ENCODE measurements at places on chromosomes 11 and 22.

DNA sequence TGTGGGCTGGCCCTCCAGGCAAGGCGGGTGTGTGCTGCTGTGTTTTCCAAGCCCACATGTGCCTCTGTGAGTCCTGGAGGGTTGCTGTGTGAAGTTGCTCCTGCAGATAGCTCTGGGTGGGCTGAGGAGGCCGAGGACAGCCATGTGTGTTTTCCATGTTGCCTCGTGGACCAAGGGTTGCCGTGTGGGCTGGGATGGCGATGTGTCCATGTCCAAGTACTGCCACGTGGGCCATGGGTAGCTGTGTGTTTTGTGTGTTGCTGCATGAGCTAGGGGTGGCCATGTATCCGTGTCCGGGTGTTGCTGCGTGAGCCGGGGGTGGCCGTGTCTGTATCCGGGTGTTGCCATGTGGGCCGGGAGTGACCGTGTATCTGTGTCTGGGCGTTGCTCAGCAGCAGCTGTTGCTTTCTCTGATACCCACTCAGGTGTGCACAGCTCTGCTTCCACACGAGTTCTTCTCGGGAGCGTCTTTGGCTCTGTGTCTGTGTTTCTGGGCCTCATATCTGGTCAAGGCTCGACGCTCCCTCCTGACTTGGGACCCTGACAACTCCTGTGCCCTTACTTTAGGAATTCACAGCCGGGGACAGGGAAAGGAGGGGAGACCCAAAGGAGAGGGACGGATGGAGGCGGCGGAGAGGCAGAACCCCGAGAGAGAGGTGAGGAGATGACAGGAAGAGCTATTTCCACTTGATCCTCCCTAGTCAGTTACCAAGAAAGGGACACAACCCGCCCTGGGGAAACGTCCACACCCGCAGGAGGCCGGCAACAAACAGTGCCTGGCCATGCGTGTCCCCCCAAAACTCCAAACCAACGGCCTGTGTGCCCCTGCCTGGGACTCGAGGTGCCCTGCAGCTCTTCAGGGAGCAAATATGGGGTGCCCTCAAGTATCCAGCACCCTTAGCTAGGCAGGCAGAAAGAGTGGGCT, 83.1 kb downstream of the PHF21B start:
- DNase-seq, result no peak

- DNase-seq, result no peak
Measured at GRCh38 chr11:85171648-85172257, 455.4 kb downstream of the DLG2 start.

DNA sequence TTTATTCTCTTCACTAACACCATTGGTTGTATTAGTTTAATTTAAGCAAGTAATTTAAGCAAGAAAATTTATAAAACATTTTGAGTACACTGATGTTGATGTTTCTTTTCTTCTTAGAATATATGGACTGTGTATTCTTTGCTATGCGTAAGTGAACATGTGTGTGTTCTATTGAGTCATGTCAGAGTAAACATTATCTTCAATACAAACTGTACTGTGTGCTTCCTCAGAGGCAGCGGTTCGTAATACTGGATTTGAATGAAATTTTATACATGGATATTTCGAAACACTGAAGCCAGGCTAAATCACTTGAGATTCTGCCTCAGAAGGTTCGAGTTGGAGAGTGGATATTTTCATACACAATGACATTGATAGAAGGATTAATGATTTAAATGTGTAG, 452.6 kb downstream of the LUZP2 start:
- DNase-seq, result no peak

DNA sequence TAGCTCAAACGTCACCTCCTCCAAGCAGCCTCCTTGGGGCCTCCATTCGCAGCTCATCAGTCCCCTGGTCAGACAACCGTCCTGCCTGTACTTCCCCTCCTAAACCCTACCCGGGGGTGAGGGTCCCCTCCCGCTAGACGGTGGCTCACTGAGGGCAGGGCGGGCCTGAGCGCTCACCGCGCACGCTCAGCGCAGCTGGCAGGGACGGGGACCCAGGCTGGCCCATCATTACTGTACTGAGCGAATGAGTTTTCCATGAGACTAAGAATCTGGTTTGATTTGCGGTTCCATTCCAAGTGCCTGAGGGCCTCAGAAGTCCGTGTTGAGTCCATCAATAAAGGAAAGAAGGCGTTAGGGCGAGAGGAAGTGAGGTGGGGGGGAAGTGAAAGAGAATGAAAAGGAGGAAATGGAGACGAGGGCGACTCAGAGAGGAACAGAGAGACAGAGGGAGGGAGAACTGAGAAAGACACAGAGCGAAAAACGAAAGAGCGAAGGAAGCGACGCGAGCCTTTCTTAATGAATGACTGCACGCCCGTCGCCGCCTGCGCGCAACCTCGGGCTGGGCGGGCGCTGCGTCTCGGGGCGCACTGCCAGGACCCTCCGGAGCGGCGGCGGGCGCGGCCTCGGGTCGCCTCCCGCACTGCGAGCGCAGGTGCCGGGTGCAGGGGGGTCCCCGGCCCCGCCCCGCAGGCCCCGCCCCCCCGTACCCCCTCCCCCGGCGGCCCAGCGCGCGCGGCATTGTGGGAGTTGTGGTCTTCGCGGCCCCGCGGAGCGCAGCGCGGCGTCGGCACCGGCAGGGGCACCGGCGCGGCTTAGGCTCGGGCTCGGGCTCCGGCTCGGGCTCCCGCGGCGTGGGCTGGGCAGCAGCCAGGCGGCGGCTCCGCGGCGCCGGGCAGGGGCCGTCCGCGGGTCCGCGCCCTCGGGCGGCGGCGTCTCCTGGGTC, at the start of gene ASPHD2:
ASPHD2 (plus strand) TSS at position 746 of the 943 bp plus-strand sequence. CDS start 4,356 bp downstream, outside the sequence.
- DNase-seq, result peak; percentile 15

GRCh38 chr11:72574548-72575460, 99.4 kb downstream of the PDE2A start:
- no peak for DNase-seq

DNA sequence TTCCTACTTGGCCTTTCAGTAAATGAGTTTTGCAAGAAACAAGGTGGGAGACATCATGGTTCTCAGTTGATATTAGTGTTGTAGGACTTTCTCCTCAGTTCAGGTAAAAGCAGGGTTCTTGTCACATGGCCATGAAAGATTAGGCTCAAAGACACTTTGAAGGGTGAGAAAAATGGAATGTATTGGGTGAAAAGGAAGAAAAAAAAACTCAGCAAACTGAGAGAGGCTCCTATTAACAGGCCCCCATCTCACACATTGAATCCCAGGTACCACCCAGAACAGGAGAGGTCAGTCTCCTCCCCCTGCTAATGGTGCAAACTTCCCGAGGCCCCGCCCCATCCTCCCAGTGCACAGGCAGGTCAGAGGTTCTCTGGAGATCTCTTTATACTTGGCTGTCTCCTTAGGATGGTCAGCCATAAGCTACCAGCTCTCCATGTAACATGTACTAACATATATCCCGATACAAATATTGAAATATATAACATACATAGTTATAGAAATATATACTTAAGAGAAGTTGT, 62.2 kb downstream of the MICAL2 start:
- DNase-seq, result no peak

- DNase-seq, result no peak
Measured at GRCh38 chr11:70255477-70256116, 14.9 kb upstream of the PPFIA1 start.

DNA sequence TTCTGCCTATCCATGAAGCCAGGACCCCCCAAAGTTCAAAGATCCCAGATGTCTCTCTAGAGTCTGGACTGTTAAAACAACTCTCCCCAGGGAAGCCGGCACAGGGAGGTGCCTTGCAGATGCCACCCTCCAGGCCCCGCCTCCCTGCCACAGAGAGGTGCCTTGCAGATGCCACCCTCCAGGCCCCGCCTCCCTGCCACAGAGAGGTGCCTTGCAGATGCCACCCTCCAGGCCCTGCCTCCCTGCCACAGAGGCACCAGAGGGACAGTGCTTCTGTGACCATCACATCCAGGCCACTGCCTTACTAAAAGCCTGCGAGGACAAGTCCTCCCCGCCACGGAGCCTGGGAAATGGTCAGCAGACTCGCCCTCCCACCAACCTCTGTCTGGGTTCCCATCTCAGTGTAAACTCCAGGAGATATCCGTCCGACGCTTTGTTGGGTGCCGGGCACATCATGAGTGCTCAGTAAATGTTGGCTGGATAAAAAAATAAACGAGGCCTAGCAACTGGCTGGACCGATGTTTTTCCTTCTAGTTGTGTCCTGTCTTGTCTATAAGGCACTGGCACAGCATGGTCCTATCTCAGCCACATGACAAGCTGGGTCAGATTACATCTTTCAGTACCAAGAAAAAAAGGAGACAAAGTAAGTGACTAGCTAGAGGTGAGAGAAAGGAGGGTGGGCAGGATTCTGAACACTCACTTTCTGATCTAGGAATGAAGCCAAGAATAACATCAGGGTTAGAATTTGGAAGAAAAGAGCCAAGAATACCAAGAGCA, 91.2 kb upstream of the CSNK2A3 start:
- DNase-seq, result no peak

DNA sequence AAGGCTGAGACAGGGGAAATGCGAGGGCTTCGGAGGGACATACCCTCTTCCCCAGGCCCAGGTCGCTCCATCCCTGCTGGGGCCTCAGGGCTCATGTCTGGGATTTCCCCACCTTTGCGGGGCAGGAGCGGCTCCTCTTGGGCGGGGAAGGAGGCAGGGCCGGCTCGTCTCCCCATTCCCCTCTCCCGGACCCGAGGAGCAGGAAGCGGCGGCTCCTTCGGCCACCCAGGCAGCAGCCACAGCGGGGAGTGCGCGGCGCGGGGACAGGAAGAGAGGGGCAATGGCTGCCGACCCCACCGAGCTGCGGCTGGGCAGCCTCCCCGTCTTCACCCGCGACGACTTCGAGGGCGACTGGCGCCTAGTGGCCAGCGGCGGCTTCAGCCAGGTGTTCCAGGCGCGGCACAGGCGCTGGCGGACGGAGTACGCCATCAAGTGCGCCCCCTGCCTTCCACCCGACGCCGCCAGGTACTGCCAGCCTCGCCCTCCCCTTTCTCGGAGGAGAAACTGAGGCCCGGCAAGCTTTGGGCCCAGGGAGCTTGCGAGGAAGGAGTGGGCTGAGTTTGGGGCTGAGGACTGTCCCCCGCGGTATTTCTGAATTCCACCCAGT, at the start of gene ANKK1:
ANKK1 (plus strand) TSS at position 175 of the 607 bp plus-strand sequence; CDS start at position 281, 106 bp downstream.
- no peak for DNase-seq

GRCh38 chr11:135046986-135047385, 634.9 kb upstream of the B3GAT1 start:
- DNase-seq, result no peak

DNA sequence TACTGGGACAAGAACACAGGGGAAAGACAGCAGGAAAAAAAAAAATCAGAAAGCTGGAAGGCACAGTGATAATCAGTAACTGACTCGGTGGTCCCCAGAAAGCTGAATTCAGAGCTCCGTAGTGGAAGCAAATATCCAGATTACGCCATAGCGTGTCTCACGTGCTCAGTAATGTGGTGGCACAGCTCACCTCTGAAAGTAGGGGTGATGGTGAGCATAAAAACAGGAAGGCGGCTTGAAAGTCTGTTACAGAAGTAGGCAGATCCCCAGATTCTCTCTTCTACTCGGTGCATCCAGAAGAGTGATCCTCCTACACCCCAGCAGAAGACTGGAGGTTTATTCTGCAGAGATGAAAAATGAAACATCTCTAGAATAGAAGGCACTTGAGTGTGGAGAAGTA, 11.1 kb upstream of the OR8B3 start:
- DNase-seq, result no peak

DNA sequence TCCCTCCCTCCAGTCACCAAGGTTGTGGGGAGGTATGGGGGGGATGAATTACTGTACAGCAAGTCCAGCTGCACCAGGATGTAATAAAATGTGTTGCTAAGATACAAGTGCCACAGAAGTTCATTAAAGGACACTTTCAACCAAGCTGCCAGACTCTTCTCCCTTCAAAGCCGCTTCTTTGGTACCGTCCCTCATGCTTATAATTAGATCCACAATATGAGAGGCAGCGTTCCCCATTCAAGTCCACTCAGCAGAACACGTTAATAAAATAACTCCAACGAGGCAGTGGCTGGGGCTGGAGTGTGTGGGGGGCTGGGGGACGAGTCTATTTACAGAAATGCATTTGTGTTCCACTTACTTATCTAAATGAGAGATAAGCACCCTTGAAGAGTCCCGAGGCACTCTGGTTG, 14.7 kb downstream of the PHF21B start:
- no peak for DNase-seq

DNA sequence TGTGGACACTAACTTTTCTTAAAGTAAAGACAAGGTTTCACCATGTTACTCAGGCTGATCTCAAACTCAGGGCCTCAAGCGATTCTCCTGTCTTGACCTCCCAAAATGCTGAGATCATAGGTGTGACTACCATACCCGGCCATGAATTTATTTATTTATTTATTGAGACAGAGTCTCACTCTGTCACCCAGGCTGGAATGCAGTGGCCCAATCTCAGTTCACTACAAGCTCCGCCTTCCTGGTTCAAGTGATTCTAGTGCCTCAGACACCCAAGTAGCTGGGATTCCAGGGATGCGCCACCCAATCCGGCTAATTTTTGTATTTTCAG, 29.7 kb upstream of the PCF11 start:
- DNase-seq, result no peak

DNA sequence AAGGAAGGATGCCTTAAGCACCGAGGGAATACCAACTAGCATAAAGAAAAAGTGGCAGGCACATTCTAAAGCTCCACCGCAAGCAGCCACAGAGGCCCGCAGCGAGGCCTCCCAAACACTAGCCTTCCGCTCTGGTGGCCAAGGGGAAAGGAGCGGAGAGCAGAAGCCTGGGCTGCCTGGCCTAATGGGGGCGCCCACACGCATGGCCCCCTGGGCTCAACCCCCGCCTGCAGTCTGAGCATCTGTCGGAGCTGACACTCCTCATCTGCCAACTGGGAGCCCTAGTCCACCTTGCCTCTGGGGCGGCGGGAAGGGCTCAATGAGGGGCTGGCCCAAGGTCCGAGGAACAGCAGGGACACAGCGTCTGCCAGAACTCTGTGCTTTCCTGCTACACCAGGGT, 50.1 kb upstream of the WNT11 start:
- no peak for DNase-seq

- no peak for DNase-seq
Measured at GRCh38 chr22:47437110-47437509, 674.7 kb downstream of the TBC1D22A start.

DNA sequence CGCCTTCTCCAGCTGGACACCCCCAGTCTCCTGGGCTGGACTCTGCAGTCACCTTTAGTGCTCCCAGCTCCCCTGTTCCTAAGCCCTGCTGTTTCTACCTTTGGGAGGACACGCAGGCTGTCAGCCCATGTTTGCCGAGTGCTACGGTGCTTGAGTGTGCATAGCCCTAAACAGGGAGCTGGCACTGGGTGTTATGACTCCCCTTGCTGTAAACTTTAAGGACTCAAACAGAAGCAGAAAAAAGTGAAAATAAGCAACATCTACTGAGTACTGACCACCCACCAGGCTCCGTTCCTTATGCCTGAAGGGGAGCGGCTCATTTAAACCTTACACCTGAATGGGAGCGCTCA, 7.3 kb upstream of the APOBEC3B start:
- DNase-seq, result no peak

GRCh38 chr22:47452184-47452583, 689.7 kb downstream of the TBC1D22A start:
- DNase-seq, result no peak

Data from kidney capillary endothelial cell (primary cell).